ENCODE measurements at places on chromosomes 5 and 9. TPM values are rescaled to one million over a fixed set of nuclear protein-coding genes. Genes with fewer than 3 reads are reported as not detected.

The GARIN3 gene
- total RNA-seq: not detected

The EFCAB9 gene
- total RNA-seq: not detected

The CCIN gene
- total RNA-seq: under 0.01 TPM

The PCDHGB3 gene
- 3.8 TPM for total RNA-seq

The BAAT gene
- not detected for total RNA-seq

The FABP6 gene
- not detected for total RNA-seq

The DEPDC1B gene
- total RNA-seq: 1.6 TPM

The NUTM2F gene
- total RNA-seq: not detected

The VCAN gene
- 0.60 TPM for total RNA-seq

The AK1 gene
- total RNA-seq: 24.8 TPM

The SLC23A1 gene
- total RNA-seq: not detected

The GLIPR2 gene
- 42.3 TPM for total RNA-seq

The SH3RF2 gene
- 0.22 TPM for total RNA-seq

The FSD1L gene
- 1.2 TPM for total RNA-seq

The SRP19 gene
- total RNA-seq: 32.3 TPM

The BHMT2 gene
- 7.7 TPM for total RNA-seq

The TRAF1 gene
- 0.60 TPM for total RNA-seq

The POLK gene
- total RNA-seq: 30.0 TPM

The TXNDC8 gene
- not detected for total RNA-seq

The NR4A3 gene
- total RNA-seq: under 0.01 TPM

The DMRT2 gene
- total RNA-seq: not detected

The OR1Q1 gene
- not detected for total RNA-seq

The FKTN gene
- total RNA-seq: 6.0 TPM

The HACD4 gene
- 0.65 TPM for total RNA-seq
